ENCODE measurements at places on chromosomes 4 and X. TPM values are rescaled to one million over a fixed set of nuclear protein-coding genes. Genes with fewer than 3 reads are reported as not detected.

The TMEM271 gene
- total RNA-seq, result not detected

- no peak for DNase-seq
These were observed 93.6 kb downstream of the DTHD1 start for GRCh38 chr4:36374836-36375511.

The CYTL1 gene
- 4.6 TPM for total RNA-seq

- DNase-seq, result no peak
These were observed at the start of gene GDPD2 for GRCh38 chrX:70422851-70423341. TSS of gene GDPD2 (plus strand) at chrX:70423314. CDS start at chrX:70424985, 1,671 bp downstream.

The CD38 gene
- total RNA-seq, result 9.4 TPM

GRCh38 chr4:37685161-37685822, 884 bp downstream of the RELL1 start:
- no peak for DNase-seq

The POLN gene
- total RNA-seq, result 1.6 TPM

The TRPC5OS gene
- not detected for total RNA-seq

The ABLIM2 gene
- 2.5 TPM for total RNA-seq

DNA sequence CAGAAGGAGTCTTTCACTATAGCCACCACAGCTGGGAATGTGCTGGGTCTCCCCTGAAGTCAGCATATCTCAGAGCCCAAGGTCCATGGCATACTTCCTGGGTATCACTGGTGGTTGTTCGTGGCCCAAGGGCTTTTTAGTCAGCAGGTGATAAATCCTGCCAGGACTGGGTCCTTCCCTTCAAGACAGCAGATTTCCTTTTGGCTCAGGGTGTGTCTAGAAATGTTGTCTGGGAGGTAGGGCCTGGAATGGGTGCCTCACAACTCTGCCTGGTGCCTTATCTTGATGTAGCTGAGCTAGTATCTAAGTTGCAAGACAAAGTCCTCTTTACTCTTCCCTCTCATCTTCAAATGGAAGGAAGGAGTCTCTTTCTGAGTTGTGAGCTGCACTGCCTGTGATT, 102.4 kb upstream of the TMLHE start:
- no peak for DNase-seq

GRCh38 chr4:91963486-91963885, 340.3 kb upstream of the GRID2 start:
- DNase-seq, result no peak

- DNase-seq, result no peak
These were observed 23.4 kb downstream of the DHX15 start for GRCh38 chr4:24560868-24561368.

DNA sequence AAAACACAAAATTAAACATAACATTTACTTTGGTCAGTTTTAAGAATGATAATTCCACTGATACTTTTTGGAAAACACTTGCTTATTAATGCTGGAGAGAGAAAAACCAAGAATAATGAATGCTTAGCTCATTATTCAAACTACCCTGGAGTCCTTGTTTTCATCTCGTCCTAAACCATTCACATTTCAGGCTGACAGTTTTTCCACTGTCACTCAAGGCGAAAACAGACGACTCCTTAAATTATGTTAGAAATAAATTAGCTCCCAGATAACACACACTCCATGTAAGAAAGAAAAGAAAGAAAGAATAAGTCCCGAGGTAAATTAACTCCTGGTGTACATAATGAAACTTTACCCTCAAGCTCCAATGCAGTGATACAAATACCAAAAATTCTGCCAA, 33.5 kb downstream of the TLR10 start:
- no peak for DNase-seq

GRCh38 chr4:125704726-125705125, 390.0 kb downstream of the FAT4 start:
- no peak for DNase-seq

The PRDM8 gene
- total RNA-seq, result 0.05 TPM

All from liver (tissue), 10 donors.